Activated CD8-positive, alpha-beta memory T cell treated with anti-CD3 and anti-CD28 coated beads for 48 hours (primary cell): ENCODE measurements at places on chromosomes 12 and 14.

GRCh38 chr14:100825713-100826331 is at the start of gene MEG3:
MEG3 (plus strand) TSS chr14:100826118.
- no peak for DNase-seq

- DNase-seq = no peak
Measured at GRCh38 chr12:16531621-16532020, 74.3 kb downstream of the LMO3 start.

GRCh38 chr14:32940066-32940651 is 1.5 kb downstream of the NPAS3 start:
- DNase-seq = no peak

DNA sequence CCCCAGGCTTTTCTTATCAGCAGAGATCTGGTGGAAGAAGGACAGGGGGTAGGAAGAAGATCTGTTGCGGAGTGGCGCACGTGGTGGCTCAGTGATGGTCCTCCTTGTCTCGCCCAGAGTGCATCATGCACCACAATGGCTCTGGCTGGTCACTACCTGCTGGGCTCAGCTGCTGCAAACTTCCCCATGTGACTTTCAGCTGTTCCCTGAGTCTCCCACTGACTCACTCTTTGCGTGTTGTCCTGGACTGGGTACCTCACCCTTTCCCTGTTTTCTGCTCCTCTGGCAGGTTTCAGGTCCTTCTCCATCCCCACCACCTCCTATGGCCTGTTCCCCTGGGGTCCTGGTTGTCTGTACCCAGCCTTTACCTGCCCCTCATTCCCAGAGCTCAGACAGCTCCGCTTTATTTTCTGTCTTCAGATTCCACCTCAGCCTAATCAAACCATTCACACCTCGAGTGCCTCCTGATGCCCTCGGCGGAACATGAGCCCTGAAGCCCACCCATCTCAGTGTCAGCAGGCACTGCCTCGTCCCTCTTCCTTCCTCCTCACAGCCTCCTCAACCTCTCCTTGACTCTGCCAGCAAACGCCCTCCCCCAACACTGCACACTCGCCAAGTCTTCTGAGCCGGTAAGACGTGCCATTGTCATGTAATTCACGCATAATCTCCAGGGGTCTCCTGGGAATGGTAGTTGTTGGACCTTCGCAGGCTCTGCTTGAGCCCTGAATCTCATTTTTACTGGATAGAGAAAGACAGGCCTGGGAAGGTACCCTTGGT is 1.8 kb downstream of the C1R start:
- no peak for DNase-seq

- DNase-seq = no peak
Measured at GRCh38 chr14:92587700-92588085, 74.1 kb downstream of the RIN3 start.

GRCh38 chr12:79454338-79454843 is 236.4 kb downstream of the PAWR start:
- DNase-seq = no peak

DNA sequence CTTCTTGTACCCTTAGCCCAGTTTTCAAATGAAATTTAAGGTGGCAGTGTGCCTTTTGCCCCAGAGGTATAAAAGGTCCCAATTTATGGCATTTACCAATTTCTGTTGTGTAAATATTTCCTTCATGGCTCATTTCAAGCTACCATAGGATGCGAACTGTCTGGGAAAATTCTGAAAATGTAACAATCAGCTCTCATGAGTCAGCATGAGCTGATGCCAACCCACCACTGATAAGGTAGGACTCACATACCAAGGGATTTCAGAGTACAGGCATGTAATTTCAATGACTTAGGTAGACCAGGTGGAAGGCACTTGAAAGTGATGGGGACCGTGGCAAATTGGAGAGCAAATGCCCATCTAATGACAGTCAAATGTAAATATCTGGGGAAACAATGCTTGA is 169.5 kb downstream of the TTC8 start:
- DNase-seq = no peak

DNA sequence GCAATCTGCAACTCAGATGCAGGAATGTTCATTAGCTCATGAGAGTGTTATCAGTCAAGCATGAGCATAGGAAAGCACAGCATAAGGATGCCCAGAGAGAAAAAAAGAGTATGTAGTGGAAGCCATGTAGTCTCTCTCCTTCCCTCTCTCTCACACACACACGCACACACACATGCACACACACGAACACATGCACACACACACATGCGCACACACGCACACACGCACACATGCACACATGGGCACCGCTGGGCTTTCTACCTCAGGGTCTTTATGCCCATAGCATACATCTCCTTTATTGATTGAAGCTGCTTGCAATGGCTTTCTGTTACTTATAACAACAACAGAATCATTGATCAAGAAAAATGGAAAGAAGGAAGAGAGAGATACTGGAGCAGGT is 240.9 kb downstream of the ETNK1 start:
- DNase-seq = no peak
